ENCODE measurements at places on chromosomes 11 and 22.

GRCh38 chr22:23826510-23827350, 12.1 kb downstream of the DERL3 start:
- DNase-seq: no peak

GRCh38 chr11:46047520-46047919, 73.7 kb downstream of the PHF21A start:
- no peak for DNase-seq

DNA sequence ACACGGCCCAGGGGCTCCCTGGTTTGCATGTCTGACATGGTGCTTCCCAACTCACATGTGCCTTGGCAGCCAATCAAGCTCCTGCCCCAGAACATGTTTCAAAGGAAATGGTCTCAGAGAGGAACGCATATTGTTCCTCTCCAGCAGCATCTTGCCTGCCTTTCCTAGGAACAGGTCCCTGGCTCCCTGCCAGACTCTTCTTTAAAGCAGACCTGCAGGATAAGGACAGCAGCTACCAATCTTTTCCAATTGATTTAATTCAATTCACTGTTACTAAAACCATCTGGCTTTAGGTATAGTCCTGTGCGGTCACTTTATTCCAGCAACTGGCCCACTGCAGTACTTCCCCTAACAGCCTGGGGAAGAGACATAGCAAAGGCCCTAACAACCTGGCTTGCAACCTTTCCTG, 79.9 kb downstream of the AMBRA1 start:
- DNase-seq: no peak

- DNase-seq: no peak
These were observed 10.3 kb upstream of the OR56A1 start for GRCh38 chr11:6040874-6041273.

- no peak for DNase-seq
These were observed 20.2 kb downstream of the CHST1 start for GRCh38 chr11:45644981-45645889.

DNA sequence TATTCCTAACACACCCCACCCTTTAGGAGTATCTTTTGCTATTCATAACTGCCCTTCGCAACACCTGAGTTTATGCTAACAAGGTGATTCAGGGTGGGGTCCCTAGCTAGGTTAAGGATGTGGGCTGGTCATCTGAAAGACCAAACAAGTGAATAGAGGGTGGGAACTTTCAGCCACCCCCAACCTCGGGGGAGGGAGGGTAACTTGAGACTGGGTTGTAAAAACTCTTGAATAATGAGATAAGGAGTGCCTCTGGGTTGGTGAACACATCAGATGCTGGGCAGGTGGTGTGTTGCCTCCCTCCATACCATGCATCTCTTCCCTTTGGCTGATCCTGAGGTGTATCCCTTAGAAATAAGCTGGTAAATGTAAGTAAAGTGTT, 111.5 kb downstream of the SWAP70 start:
- DNase-seq: no peak

DNA sequence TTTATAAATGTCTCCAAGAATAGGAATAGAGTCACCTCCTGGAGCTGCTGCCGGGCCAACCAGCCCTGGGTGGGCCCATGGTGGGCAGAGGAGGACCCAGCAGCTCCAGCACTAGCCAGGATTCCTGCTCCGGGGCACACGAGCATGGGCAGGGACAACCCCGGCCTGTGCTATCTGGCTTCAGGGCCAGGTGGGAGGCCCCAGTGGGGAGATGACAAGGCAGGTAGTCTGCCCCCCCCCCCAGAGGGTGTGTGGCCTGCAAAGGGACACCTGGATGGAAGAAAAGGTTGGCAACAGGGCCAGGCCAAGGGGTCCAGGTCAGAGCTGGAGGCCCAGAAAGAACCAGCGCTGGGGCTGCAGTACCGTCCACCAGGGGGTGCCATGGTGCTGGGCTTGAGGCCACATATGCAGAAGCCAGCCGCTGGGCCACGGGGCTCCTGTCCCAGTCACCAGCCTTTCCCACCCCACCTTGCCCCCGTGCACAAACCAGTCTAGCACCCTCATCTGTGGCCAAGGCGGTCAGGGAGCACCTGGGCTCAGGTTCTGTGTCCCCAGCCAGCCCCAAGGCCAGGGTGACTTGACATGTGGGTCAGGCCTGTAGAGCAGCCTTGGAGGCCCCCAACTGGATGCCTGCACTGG, 3.4 kb downstream of the TSPAN32 start:
- no peak for DNase-seq

DNA sequence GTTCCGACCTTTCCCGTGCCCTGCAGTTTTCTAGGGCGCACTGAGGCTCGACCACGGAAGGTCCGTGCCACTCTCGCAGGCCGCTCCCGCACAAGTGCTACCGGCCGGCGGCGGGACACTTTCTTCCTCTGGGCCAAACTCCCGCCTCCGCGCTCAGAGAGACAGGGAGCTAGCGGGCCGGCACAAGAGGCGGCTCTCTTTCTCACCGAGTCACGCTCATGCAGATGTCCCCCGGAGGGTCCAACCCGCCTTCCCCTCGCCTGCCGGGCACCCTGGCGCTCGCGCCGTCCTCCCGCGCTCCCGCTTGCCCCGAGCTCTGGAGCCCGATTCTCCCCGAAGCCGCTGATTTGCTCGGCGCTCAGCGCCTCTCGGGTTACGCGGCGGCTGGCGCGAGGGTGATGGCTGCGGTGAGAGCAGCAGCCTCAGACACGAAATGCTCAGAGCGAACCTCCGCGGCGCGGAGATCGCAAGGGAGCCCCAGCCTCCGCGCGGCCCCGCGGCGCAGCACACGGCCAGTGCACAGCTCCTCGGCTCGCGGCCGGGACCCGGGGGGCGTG, 1.0 kb downstream of the LMO1 start:
- no peak for DNase-seq

DNA sequence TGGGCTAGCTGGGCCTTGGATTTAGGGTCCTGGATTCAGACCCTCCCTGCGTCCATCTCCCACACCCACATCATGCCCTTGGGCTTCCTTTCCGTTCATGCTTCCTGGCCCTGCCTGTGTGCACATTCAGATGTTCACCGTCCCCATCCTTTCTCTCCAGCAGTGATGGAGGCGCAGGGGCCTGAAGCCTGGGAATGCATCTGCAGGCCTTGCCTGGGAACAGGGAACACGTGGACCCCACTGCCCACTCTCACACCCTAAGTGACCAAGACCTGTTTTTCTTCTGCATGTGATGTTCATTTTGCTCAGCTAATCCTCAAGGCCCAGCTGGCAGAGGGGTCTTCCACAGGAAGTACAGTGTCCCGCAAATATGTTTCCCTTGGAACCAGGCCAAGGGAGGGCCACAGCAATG, 91.6 kb upstream of the PARVA start:
- DNase-seq: no peak

DNA sequence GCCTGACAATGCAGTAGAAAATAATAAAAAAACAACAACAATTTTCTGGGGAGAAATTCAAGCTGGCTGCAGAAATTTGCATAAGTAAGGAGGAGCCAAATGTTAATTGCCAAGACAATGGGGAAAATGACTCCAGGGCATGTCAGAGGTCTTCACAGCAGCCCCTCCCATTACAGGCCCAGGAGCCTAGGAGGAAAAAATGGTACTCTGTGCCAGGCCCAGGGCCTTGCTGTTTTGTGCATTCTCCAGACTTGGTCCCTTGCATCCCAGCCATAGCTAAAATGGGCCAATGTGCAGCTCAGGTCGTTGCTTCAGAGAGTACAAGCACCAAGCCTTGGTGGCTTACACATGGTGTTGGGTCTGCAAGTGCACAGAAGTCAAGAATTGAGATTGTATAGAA, 45.5 kb downstream of the MS4A2 start:
- DNase-seq: no peak

GRCh38 chr11:101617735-101618332, 34.0 kb upstream of the TRPC6 start:
- no peak for DNase-seq

GRCh38 chr11:133705873-133706272, 139.4 kb downstream of the SPATA19 start:
- no peak for DNase-seq

- peak; percentile 9 for DNase-seq
These were observed 11.0 kb upstream of the SLC5A4 start for GRCh38 chr22:32265882-32266767.
